Fibroblast of skin of scalp (primary cell): ENCODE measurements at places on chromosomes 3 and 15.

- no peak for DNase-seq
Measured at GRCh38 chr15:86392296-86392695, 312.6 kb downstream of the AGBL1 start.

DNA sequence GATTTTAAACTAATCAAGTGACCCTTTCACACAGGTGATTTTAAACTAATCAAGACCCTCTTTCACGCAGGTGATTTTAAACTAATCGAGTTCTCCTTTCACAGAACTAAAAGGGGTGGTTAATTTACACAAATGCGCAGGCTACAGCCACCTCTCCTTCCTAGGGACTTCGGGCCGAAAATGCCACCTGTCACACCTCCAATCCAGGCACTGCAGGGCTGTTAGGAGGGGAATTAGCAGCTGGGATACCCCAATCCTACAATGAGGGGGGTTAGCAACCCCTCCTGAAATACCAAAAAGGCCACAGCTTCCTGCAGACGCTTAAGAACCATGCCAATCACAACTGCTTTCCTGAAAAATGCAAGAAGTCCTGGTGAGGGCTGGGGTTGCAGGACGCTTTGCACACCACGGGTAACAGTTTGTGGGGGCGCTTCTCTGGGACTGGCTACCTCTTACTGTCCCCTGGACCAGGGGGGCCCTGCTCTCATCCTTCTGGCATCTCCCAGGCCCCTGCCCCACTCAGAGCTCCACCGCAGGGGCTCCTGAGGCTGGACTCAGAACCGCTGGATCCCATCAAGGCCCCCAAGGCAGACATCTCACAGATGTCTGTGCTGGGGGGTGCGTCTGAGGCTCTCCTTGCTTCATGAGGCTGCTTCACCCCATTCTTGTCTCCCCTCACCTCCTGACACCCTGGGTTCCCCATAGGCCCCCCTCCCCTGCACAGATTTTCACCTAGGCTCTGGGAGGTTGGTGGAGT lies 145.9 kb downstream of the OR4M2 start:
- no peak for DNase-seq

DNA sequence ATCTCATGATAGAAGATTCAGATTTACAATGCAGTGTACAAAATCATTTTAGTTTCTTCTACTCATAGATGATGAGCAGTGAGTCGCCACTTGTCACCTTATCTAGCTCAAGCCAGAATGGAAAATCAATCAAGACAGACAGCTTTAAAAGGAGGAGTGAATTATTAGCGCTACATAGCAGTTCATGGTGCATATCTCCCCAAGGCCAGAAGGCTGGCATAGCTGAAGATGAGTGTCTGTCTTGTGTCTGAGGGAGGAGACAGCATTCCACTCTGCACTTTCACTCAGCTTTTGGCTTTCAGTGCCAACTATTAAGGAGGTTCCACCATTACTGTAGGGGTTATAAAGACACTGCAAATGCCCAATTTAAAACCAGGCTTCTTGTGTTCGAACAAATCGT lies 804.1 kb upstream of the LMCD1 start:
- no peak for DNase-seq

- no peak for DNase-seq
Measured at GRCh38 chr3:183991403-183991802, 26.3 kb downstream of the ABCC5 start.

DNA sequence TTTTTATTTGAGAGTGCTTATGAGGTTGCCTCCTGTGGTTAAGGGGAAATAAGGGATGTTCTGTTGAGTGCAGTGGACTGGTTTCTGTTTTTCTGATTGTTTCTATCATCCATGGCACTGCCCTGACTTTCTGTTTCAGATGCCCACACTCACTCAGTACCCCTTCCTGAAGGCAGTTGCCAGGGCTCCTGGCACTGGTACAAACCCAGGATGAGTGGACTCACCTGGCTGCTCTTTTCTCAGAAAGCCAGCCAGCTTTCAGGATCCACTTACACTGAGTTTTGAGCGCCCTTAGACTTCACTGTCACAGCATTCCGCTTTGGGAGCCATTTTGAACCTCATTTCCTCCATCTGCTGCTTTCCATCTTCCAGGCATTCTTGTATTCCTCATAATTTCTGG lies 55.9 kb upstream of the ADAMTSL3 start:
- DNase-seq, result no peak

DNA sequence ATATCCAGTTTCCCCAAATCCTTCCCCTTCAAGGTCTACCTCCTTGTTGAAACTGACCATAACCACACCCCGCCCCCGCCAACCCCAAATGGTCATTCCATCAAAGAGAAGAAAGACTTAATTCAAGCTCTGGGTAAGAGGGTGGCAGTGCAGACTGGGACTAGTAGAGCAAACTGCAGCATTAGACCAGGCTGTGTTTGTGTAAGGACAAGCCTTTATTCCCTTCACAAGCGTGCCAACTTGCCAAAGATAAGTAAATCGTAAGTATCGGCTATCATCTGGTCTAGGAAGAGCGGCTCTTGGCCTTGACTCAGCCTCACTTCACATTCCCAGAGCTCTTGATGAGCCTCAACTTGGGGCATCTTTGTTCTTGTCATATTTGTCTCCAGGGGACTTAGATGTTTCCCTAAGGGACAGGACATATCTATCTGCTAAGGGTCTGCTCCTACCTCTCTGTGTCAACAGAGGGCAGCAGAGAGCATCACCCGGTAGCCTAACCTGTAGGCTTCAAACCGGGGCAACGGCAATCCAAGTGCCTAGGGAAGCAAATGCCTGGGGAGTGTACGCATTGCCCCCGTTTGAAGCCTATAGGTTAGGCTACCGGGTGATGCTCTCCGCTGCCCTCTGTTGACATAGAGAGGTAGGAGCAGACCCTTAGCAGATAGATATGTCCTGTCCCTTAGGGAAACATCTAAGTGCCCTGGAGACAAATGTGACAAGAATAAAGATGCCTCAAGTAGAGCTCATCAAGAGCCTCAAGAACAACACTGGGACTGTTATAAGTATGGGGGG lies 8.9 kb upstream of the MAP3K13 start:
- peak; percentile 54 for DNase-seq

DNA sequence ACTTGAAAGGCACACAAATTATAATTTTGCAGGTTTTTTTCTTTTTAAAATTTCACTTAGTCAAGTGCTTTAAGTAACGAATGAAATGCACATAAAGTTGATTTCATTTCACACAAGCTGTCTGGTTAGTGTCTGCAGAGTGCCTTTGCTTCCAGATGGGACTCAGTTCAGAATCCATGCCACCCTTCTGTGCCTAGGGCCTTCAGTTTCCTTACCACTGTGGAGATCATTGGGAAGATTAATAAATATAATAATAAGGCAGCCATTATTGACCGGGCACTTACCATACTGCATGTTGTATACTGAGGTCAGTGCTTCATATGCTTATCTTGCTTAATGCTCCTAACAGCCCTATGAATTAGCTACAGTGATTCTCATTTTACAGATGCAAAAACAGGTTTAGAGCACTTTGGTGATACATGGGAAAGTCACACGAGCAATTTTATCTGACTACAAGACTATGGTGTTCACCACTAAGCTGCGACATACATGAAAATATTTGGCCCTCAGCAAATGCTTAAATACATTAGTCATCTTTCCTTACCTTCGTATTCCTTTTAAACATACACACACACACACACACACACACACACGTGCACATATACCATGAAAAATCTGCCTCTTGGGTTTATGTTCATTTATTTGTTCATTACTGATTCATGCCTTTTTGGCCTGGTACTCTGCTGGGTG lies 3.1 kb downstream of the NMNAT3 start:
- DNase-seq, result no peak

DNA sequence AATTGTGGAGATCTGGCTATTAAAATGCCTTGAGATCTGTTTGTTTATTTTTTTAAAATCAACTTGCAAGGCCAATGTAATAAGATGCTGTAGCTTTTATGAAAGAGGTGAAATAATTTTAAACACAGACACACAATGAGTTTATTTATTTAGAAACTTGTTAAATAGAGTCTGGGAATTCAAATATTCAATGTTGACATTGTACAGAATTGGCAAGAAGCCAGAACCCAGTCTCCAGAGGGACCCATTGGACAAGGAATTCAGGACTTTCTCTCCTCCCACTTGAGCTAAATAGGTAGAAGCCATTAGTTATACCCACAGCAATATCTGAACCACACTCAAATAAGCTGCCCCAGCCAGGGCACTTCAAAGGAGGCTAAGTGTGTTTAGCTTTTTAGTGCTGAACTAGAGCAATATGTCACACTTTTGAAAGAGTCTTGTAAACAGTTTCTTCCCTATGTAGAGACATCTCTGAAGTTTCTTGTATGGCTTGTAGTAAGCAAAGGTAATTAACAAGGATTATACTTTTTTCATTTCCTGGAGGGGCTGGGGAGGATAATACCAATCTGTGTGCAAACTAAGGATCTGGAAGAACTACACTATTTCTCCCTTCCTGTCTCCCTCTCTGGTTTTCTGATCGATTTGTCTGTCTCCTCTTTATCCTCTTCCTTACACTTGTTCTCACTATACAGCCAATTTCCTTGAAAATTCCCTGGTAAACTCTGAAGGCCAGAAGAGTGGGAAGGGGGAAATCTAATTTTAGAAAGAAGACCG lies 6.0 kb downstream of the MECOM start:
- no peak for DNase-seq

DNA sequence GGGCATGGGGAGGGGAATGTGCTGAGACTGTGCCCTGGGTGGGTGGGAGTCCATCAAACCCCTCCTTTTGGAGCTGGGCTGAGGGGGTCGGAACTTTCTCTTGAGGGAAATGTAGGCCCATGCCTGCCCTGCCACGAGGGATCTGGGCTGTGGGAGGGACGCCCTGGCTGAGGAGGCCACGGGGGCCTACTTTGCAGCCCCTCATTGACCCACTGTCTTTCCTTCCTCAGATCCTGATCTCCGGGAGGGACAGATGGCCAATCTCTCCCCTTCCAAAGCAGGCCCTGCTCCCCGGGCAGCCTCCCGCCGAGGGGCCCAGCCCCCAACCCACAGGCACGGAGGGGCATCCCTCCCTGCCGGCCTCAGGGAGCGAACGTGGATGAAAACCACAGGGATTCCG lies 25.3 kb downstream of the LOXL1 start:
- no peak for DNase-seq

- DNase-seq, result peak; percentile 54
Measured at GRCh38 chr3:174408310-174408709, 450.8 kb upstream of the NAALADL2 start.

DNA sequence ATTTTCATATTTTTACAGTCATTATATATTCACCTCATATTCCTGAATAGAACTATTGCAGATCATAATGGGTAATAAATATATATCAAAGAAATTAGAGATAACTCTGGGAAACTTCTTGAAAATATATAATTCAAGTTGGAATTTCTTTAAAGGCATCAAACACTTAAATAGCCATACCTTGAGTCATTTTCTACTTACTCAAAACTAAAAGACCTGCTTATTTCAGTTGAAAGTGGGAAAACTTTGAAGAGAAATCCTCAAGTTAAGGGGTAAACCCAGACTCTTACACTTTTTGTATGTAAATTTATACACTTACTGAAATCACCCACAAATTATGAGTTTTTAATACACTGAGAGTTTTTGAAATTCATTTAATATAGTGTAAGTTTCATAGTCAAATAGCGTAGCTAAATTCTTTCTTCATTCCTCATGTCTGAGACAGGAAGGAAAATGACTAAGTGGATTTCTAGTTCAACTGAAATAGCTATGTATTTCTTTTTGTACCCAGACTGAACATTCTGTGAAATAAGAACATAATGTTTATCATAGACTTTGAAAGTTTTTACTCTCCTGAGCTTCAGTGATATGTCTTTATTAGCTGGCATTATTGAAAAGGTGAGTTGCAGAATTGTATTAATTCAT lies 4.6 kb upstream of the ALCAM start:
- peak; percentile 75 for DNase-seq

DNA sequence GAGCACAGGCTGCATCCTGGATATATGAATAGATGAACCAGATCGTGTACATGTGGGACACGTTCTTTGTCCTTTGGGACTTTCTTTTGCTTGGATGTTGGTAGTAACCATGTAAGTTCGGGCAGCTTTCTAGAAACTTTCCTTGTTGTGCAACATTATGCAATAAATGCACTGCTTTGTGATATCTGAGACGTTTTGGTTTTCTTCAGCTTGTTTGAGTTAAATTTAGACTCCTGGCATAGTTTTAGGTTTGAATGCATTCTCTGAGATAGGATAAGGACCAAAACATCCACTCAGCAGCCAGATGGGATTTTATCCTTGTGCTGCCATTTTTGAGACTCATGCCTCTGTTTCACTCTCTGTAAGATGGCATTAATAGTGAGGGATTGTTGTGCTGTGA lies 158.9 kb downstream of the IGF1R start:
- peak; percentile 83 for DNase-seq

DNA sequence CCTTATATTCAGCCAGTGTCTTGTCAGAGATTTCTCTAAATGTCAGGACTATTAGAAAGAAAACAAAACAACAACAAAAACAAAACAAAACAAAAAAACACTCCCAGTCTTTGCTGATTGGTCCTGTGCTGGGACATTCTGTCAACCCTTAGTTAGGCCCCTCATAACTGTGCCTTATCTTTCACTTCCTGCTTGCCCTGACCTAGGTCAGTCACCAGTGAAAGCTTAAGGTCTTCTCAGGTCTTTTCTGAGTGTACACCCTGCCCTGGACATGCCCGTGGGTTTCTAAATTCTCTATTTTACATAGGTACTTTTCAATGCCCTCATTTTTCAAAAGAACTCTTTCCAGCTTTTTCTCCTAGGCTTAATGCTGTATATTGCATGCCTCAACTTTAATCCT lies 454.1 kb downstream of the GRM7 start:
- no peak for DNase-seq

- no peak for DNase-seq
Measured at GRCh38 chr3:181486141-181486885, 225.4 kb upstream of the SOX2 start.

DNA sequence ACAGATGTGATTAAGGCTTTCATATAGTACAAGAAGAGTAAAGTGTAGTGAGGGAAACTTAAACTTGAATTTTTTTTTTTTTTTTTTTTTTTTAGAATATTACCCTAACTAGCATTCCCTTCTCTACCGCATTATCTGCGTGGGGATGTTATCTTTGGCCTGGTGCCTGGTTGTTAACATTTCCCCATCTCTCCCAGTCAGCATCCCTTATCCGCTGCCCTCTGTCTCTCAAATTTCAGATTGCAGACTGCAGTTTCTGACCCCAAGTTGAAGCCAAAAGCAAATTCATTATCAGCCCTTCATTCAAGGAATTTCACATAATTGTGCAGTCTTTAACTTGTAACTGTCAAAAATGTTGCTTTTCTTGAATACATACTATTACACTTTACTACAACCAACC lies 353.0 kb downstream of the PLOD2 start:
- DNase-seq, result peak; percentile 65

GRCh38 chr15:35136321-35137189 lies 51.5 kb upstream of the NANOGP8 start:
- no peak for DNase-seq

DNA sequence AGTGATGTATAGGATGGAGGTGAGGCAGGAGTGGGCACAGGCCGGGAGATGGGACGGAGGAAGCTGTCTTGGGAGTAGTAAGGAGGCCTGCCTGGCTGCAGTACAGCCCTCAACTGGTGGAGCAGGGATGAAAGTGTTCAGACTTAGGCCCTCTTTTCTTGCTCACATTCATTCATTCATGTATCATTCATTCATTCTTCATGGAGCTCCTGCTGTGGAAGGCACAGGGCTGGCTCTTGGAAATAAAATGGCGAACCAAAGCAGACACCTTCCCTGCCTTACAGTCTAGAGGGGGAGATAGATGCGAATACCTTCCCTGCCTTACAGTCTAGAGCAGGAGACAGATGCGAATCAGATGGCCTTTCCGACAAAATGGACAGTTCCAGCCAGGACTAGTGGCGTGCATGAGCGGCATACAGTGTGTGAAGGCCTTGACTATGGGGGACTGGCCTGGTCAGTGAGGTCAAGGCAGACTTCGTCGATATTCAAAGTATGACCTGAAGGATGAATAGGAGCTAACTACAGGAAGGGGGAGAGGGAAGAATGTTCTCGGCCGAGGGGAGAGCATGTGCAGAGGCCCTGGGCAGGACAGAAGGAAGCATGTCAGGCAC lies 143.2 kb upstream of the TLE3 start:
- no peak for DNase-seq
